ENCODE measurements at places on chromosomes 2 and 18.
A peak's percentile ranks its signal among the peaks of the same experiment; 100 is the strongest.

GRCh38 chr2:199136242-199136641 is 321.5 kb downstream of the SATB2 start:
- DNase-seq = no peak

GRCh38 chr2:153488072-153488471 is 9.5 kb upstream of the RPRM start:
- DNase-seq = no peak

GRCh38 chr2:107428781-107429180 is 397.9 kb upstream of the RGPD4 start:
- no peak for DNase-seq

DNA sequence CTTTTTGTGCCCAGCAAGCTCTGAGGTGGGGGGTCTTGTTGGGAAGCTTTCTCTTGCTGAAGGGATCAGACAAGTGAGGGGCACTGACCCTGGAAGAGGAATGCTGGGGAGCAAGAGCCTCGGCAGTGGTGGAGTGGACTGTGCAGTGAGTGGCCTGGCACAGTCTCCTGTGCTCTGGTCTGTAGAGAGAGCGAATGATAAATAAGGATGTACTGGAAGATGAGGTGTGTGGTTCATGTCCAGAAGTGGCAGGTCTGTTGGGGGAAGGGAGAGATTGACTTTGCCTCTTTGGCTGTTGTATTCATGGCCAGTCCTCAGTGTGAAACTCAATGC is 5.3 kb upstream of the SLC20A1 start:
- no peak for DNase-seq

DNA sequence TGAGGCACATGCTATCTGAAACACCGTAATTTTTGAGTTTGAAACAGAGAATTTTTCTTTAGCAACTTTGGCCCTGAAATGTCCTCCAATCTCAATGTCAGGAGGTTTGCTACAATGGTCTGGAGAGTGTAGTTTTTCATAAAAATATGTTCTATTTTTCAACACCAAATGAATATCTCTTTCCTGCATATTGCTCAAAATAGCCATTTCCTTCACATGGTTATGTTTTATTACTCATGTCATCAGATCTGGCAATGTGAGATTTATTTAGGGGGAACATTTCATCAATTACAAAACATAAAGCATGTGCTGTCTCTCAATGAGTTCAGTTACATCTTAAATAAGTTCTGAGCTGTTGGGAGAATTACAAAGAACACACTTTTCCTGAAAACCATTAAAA is 871.9 kb upstream of the FSHR start:
- no peak for DNase-seq

- no peak for DNase-seq
Observed at GRCh38 chr18:3619222-3619621, 169.2 kb downstream of the TGIF1 start.

DNA sequence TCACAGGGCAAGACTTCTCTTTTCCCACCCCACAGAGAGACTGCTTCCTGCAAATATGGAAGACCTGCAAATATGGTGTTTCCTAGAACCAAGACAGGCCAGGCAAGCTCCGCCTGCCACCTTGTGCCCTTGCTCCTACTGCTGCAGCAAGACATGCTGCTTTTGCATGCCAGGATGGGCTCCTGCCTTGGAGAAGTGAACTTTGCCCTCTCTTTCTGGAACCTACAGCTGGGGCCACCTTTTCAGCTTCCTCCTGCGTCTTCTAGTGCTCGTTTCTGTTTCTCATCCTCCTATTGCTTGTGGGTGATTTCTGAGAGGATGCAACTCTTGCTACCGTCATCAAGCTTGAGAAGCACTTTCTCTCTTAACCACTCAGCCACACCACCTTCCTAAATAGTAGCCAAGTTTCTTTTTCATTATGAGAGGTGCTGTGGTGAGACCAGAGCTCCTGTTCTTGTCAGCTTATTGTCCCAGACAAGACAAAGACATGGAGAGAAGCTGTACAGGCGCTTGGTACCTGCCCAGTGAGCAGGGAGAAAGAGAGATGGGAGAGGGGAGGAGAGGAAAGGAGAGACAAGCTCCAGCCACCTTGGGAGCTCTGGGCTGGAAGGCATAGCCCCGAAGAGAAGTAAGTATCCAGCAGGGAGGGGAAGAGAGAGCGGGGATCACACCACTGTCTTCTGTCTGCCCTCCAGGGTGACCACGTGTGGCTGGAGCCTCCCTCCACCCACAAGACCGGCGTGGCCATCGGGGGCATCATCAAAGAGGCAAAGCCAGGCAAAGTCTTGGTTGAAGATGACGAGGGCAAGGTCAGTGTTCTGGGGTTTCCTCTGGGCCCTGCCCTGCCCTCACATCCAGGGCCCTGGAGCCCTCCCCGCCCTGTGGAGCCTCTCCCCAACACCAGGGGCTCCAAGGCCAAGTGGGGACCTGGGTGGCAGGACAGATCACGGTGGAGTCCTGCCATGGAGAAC is 28.3 kb downstream of the MYO7B start:
- DNase-seq = no peak

GRCh38 chr2:102103992-102104871 is 38.3 kb upstream of the IL1R1 start:
- DNase-seq = no peak

DNA sequence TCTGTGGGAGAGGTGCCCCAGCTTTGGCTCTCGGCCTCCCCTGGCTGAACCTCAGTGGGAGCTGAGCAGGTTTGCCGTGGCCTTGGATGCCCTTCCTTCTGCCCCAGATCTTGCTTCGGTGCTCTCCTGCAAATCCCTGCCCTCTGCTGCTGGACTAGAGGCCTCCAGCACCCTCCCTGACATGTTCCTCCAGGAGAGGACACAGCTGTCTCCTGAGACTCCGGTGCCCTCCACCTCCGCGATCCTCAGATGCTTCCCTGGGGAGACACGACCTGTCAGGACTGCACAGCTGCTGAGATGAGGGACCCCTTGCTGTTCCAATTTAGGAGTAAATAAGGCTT is 7.3 kb upstream of the NT5DC4 start:
- DNase-seq = no peak

DNA sequence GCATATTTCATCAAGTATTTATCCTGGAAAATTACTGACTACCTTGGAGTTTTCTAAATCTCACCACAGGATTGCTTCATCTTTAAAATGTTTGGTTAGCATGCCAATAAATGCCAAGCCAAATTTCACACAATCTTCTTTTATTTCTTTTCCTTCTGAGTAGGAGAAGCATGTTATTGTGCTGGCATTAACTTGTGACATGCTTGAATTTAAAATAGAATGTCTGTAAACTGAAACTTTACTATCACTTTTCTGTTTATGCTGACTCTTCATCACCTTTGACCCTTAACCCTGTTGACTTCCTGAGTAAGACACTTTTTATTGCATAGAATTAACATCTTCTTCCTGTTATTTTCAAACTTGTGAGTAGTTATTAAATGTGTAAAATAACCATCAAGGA is 56.2 kb upstream of the LRRTM4 start:
- no peak for DNase-seq

GRCh38 chr2:200348897-200349563 is 42.5 kb downstream of the SPATS2L start:
- DNase-seq = no peak

DNA sequence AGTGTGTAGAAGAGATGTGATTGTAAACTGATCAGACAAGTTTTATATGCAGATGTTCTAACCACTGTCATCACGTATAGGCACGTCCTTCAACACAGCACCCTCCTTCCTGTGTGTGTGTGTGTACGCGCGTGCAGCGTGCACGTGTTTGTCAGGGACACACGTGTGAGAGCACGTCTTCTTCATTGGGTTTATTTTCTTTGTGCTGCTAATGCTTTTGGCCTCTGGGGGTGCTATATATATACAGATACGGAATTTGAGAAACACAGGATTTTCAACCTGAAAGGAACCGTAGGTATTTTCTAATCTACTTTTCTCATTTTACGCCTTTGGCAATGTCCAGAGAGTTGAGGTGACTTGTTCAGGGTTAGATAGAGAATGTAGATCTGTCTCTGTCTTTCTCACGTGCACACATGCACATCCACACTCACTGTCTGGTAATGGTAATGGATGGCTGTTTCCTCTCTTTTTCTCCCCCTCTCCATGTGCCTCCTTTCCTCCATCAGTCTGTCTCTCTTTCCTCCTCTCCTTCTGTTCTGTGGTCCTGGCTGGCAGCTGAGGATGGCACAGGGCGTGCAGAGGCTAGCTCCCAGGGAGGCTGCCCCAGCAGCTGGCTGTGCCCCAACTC is 13.4 kb upstream of the CELF4 start:
- peak; percentile 8 for DNase-seq

GRCh38 chr2:214881647-214882202 is 72.2 kb upstream of the BARD1 start:
- no peak for DNase-seq

DNA sequence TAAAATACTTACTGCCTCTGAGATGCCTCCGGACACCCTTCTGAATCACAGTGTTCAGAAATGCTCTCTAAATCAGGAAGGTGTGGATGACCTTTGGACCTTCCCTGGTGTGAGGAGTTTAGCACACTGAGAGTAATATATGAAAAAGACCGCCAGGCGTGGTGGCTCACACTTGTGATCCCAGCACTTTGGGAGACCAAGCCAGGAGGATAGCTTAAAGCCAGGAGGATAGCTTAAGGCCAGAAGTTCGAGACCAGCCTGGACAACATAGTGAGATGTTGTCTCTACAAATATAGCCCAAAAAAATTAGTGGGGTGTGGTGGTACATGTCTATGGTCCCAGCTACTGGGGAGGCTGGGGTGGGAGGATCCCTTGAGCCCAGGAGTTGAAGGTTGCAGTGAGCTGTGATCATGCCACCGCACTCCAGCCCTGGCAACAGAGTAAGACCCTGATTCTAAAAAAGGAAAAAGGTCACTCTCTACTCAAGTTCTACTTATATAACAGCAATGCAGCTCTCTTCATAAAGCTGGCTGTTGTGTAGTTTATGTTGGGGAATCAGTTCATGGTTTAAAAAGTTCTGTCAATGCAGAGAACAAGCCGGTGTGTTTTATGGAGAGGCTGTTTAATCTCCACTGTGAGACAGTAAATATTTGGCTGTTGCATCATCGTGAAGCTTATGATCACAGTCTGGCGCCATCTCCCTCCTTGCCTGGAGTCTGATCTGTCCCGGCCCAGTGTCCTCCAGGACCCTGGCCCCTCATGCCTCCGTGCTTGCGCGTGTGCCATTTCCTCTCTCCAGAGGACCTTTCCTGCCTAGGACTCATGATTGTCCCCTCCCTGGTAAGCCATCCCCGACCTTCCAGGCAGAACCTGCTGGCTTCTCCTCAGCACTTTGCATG is 184.5 kb downstream of the FAM210A start:
- DNase-seq = no peak

GRCh38 chr18:64710105-64710861 is 561.4 kb upstream of the LINC00305 start:
- DNase-seq = no peak

DNA sequence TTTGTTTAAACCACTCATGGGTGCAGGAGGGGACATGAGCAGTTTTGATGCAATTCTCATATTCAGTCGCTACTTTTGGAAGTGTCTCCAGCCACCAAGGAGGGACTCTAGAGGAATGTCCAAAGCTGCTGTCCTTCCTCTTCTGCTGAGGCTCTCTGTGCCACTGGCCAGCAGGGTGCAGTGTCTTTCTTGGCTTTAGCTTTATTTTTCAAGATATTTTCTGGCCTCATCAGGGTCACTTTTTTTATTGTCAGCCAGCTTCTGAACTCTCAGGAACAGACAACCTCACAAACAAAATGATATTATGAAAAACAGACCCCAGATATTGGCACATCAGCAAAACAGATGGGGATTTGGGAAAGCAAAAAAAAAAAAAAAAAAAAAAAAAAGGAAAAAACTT is 289.3 kb upstream of the ZSWIM2 start:
- DNase-seq = peak; percentile 37

GRCh38 chr2:27809761-27810241 is 38.3 kb downstream of the MRPL33 start:
- DNase-seq = no peak

- no peak for DNase-seq
Observed at GRCh38 chr2:8116661-8117060, 565.2 kb upstream of the ID2 start.

GRCh38 chr2:193561054-193561453 is 1366.3 kb upstream of the TMEFF2 start:
- DNase-seq = no peak

- DNase-seq = no peak
Observed at GRCh38 chr2:12797815-12798214, 81.1 kb downstream of the TRIB2 start.

DNA sequence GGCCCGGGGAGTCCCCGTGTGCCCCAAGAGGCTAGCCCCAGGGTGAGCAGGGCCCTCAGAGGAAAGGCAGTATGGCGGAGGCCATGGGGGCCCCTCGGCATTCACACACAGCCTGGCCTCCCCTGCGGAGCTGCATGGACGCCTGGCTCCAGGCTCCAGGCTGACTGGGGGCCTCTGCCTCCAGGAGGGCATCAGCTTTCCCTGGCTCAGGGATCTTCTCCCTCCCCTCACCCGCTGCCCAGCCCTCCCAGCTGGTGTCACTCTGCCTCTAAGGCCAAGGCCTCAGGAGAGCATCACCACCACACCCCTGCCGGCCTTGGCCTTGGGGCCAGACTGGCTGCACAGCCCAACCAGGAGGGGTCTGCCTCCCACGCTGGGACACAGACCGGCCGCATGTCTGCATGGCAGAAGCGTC is 16.9 kb upstream of the FAHD2A start:
- no peak for DNase-seq

DNA sequence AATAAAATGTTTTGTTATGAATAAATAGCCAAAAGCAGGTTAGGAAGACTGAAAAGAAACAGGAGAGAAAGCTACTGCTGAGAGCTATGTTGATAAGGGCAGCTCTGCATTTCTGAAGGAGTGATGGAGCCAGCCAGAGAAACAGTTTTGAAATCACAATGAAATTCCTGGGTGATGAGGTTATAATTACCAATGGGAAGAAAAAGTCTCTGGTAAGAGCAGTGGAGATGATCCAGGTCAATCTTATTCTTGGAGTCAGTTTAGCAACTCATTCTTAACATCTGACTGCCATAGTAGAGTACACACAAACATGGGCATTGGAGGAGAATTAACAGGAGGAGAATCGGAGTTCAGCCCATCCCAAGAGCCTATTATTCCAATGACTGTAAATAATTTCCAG is 2.4 kb downstream of the ALKAL2 start:
- DNase-seq = no peak

- peak; percentile 85 for DNase-seq
Observed at GRCh38 chr2:53104263-53104662, 663.3 kb upstream of the CHAC2 start.
